ENCODE measurements at places on chromosomes 1 and 21.

DNA sequence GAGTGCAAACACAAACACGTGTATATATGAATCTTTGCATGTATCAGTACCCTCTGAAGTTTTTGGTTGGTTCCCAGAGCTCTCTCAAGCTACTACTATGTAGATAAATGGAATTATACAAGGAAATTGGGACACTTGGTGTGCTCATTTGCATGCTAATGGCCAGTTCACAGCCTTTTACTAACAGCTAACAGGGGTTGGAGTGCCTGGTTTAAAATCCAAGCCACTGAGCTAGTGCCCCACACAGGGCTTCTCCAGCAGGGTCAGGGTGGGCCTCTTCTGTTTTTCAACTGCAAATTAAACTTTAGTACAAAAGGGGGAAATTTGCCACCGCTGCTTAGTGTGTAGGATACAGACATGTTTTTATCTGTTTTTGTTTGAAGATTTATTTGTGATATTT, 121.0 kb downstream of the ATP5PO start:
- DNase-seq, result no peak

GRCh38 chr1:238438311-238439270, 547.9 kb upstream of the ZP4 start:
- DNase-seq, result no peak

- DNase-seq, result no peak
Measured at GRCh38 chr1:84283381-84283780, 18.1 kb upstream of the SAMD13 start.

GRCh38 chr1:163083690-163084089, 14.5 kb downstream of the RGS4 start:
- DNase-seq, result no peak

GRCh38 chr1:11331036-11331944, 58.3 kb downstream of the UBIAD1 start:
- DNase-seq, result no peak

- DNase-seq, result no peak
Measured at GRCh38 chr1:104804147-104804546, 1054.4 kb downstream of the AMY1C start.

DNA sequence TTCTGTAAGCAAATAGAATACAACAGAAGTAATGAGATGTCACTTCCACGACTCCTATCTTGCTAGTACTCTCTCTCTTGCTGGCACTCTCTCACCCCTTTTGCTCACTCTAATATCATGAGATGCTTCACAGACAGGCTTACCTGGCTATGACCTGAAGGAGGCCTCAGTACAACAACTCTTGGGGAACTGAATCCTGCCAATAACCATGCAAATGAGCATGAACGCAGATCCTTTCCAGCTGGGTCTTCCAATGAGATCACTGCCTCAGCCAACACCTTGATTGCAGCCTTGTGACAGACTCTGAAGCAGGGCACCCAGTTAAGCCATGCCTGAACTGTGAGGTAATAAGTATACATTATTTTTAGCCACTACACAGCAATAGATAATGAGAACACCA, 53.1 kb upstream of the ADAR start:
- DNase-seq, result no peak

- no peak for DNase-seq
Measured at GRCh38 chr1:90709535-90709934, 7.6 kb downstream of the BARHL2 start.

GRCh38 chr1:243244432-243244841, 10.6 kb downstream of the CEP170 start:
- no peak for DNase-seq

GRCh38 chr1:23563003-23563402, 3.7 kb upstream of the ID3 start:
- no peak for DNase-seq

DNA sequence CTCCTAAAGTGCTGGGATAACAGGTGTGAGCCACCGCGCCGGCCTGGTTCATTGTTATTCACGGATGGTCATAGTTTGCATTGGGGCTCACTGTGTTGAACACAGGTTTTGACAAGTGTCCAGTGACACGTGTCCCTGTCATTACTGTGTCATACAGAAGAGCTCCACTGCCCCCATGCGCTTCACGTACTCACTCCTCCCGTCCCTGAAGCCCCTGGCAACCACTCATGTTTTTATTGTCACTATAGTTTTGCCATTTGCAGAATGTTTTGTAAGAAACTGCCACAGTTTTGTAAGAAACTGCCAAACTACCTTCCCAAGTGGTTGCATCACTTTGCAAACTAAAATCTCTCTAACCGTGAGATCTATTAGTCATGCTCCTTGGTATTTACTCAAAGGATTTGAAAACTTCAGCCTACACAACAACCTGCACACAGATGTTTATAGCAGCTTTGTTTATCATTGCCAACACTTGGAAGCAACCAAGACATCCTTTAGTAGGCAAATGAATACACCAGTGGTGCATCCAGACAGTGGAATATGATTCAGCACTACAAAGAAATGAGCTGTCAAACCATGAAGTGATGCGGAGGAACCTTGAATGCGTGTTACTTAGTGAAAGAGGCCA, 163.2 kb upstream of the COL6A1 start:
- DNase-seq, result no peak

GRCh38 chr21:38922474-38923235, 116.9 kb downstream of the ETS2 start:
- no peak for DNase-seq

DNA sequence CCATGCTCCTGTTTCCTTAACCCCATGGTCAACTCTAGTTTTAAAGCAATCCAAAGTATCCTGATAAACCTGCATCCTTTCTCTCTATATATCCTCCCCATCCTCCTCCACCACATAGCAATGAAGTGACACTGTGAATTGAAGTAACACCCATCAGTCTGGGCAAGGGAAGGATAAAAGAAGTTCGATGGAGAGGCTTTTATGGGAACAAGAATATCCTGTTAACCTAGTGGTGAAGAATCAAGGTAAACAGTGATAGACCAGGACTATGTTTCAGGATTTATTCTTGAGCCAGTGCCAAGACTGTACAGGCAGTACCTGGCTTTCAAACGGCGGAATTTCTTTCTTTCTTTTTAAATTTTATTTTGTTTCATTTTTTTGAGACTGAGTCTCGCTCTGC, 17.6 kb downstream of the RABIF start:
- no peak for DNase-seq

DNA sequence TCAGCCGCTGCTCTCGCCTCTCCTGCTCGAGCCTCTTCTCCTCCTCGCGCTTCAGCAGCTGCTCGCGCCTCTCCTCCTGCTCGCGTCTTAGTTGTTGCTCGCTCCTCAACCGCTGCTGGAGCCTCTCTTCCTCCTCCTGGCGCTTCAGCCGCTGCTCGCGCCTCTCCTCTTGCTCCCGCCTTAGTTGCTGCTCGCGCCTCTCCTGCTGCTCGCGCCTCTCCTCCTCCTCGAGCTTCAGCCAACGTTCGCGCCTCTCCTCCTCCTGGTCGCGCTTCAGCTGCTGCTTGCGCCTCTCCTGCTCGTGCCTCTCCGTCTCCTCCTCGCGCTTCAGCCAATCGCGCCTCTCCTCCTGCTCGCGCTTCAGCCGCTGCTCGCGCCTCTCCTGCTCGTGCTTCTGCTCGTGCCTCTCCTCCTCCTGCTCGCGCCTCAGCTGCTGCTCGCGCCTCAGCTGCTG, 3.7 kb downstream of the TCHH start:
- no peak for DNase-seq

GRCh38 chr1:90149101-90149500, 154.2 kb downstream of the ZNF326 start:
- no peak for DNase-seq

GRCh38 chr1:27607239-27607804, 3.4 kb upstream of the AHDC1 start:
- DNase-seq, result no peak

DNA sequence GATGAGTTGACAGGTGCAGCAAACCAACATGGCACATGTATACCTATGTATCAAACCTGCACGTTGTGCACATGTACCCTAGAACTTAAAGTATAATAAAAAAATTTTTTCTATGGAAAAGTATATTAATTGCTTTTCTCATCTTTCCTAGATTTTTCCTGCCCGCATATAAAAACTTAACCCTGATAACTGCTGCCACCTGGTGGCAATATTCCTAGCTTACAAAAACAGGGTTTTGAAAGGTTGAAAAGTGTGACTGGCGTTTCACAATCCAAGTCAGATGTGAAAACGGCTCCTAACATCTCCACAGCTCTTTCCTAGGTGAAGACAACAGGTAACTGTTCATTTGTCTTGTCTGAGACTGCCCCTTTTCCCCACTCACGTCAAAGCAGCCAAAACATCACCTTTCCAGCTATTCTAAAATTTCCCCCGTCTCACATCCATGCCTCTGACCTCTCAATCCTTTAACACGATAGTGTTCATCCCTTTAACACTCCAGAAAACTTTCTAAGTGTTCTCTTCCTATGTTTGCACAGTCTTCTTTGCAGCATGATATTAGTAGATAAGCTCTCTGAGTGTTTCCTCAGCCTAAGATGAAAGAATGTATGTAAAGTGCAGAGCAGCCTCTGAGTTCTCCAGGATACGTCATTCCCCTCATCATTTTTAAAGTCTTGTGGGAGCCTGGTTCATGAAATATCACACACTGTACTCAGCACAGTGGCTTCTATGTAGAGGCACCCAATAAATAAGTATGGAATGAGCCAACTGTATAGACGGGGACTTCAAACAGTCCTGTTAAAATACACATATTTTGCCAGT, 27.5 kb downstream of the OVGP1 start:
- peak; percentile 52 for DNase-seq

DNA sequence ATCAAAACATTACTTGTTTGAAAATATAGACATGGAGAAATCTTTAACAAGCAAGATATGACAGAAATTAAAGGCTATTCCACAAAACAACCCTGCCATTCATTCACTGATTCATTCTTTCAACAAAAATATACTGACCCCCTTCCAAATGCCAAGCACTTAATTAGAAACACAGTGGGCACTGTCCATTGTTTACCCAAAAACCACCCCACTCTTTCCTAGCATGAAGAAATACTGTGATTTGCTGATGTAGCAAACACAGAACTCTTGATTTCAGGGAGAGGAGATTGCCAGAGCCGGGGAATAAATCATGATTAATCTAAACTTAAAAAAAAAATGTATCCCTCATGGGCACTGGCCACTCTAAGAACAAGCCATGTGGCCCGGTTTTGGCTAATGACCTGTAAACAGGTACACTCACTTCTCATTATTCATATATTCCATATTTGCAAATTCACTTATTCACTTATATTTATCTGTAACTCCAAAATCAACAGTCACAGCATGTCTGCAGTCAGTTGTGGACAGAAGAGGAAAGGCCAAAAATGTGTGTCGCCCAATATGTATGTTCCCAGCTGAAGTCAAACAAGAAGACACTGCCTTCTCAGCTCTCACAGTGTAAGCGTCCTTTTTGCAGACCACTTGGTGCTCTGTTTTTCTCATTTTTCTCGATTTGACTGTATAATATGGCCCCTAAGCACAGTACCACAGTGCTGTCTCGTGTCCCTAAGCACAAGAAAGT, 133.1 kb downstream of the SMYD3 start:
- DNase-seq, result no peak

DNA sequence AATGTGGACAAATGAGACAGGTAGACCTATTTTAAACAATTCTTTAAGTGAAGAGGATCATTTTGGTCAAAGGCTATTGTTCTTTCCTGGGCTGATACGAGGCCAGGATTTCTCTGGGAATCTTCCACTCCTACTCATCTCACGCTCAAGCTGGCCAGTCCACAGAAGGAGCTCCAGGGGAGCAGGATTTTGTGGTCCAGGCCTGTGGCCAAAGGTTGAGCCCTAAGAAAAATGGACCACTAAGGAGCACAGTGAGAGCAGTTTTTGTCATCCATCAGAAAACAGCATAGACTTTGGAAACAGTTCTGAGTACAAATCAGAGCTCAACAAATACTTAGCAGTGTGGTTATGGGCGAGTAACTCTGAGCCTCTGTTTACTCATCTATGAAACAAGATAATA, 260.2 kb upstream of the RUNX1 start:
- no peak for DNase-seq

DNA sequence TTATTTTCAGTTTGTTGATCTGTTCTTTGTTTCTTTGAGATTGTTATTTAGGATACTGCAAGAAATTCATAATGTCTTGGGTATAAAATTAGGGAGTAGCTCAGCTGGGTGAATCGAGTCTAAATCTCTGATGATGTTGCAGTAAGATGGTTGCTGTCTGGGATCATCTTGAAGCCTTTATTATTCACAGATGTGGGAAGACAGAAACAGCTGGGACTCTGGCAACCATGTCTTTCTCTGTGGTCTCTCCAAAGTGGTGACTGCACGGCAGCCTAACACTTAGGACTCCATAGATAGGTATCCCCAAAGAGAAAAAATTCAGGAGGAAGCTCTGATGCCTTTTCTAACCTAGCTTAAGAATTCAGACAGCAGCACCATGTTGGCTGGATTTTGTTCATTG, 52.7 kb downstream of the RAP1A start:
- DNase-seq, result no peak

DNA sequence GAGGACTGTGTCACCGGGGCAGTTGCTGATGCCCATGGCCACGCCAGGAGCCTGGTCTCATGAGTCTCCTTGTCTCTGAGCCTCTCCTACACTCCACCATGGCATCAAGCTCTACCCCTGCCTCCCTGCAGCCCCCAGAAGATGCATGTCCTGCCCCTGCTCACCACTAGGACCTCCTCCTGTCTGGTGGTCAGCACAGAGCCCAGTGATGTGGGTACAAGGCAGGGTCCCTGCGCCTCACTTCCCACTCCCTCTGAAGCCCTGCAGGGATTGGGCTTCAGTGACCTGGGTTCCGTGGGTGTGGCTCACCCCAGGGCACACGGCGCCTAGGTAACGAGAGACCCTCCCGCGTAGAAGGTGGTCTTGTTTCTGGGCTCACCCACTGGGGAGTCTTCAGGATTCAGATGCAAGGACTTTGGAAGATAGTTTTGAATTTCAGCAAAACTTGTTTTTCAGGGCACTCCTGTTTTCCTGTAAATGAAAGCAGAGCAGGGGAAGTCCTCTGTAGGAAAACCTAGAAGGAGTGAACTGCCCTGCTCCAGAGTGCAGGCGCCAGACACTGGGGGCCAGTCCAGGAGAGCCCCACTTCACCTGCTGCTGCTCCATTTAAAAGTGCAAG, 2.8 kb downstream of the COL18A1 start:
- DNase-seq, result no peak

- DNase-seq, result no peak
Measured at GRCh38 chr1:53381790-53382401, 54.0 kb upstream of the LRP8 start.

- no peak for DNase-seq
Measured at GRCh38 chr1:147611021-147611426, 59.3 kb downstream of the ACP6 start.

- no peak for DNase-seq
Measured at GRCh38 chr21:29499734-29500343, 201.1 kb downstream of the BACH1 start.

GRCh38 chr1:81577004-81577697, 223.6 kb upstream of the ADGRL2 start:
- DNase-seq, result no peak

- no peak for DNase-seq
Measured at GRCh38 chr21:33712022-33712803, 69.9 kb downstream of the ITSN1 start.

GRCh38 chr1:63261736-63262458, 60.5 kb upstream of the FOXD3 start:
- DNase-seq, result no peak

Data from CD4-positive, alpha-beta T cell treated with Interleukin-2 at 100 ng/mL for 4 hours (primary cell).